ENCODE measurements at places on chromosomes 4 and X.

- DNase-seq = no peak
Observed at GRCh38 chr4:142112451-142112850, 476.1 kb downstream of the IL15 start.

GRCh38 chr4:16120720-16121119 lies 36.9 kb upstream of the PROM1 start:
- no peak for DNase-seq

DNA sequence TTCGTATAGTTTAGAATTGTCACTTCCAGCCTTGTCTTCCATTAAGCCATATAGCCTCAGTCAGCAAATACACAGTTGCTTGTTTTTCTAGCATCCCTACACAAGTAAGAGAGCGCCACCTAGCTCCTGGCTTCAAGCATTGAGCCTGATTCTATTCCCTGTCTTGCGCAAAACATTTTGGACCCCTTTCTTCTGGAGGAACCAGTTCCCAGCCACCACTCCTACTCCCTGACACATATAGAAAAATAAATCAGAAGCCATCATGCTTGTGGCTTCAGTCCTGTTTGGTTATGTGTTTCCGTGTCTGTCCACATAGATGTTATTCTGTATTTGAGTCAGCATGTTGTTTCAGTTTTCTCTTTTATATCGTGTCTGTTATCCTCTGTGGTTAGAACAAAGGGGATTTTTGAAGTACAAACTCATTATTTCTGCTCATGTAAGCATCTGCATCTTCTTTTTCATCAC lies 59.9 kb downstream of the GK start:
- no peak for DNase-seq

DNA sequence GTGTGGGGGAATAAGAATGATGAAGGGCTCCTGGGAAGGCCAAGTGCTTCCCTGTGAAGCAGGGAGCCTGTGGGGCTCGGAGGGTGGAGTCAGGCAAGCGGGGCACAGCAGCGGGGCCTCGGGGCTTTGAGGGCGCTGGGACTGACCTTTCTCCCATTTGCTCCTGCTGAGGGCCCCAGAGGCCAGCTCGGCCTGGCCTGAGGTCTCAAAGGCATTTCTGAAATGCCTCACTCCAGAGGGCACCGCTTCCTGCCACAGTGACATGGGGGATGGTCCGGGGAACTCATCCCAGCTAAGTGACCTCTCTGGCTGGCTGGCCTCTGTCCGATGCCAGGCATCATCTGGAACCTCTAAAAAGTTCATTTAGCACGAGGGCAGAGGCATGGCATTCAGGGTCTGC lies 98.8 kb upstream of the STX18 start:
- no peak for DNase-seq
